ENCODE measurements at places on chromosomes 1 and 21. TPM values are rescaled to one million over a fixed set of nuclear protein-coding genes. Genes with fewer than 3 reads are reported as not detected.

The DNAJB4 gene
- total RNA-seq, result 87.0 TPM

The SEMA6C gene
- 33.5 TPM for total RNA-seq

The MSH4 gene
- 1.6 TPM for total RNA-seq

The FBLIM1 gene
- 29.0 TPM for total RNA-seq

The CHML gene
- 12.0 TPM for total RNA-seq

The ATP6V1G3 gene
- total RNA-seq, result not detected

The MTARC1 gene
- total RNA-seq, result 28.6 TPM

The PROX1 gene
- total RNA-seq, result 2.8 TPM

The RABGAP1L gene
- total RNA-seq, result 59.6 TPM

The HLX gene
- total RNA-seq, result 28.8 TPM

The SDC3 gene
- 84.9 TPM for total RNA-seq

The ADAMTS1 gene
- total RNA-seq, result 128 TPM

The ZC3H11A gene
- 84.7 TPM for total RNA-seq

The VHLL gene
- not detected for total RNA-seq

The EIF4G3 gene
- 67.7 TPM for total RNA-seq

The DOCK7 gene
- total RNA-seq, result 101 TPM

The EDARADD gene
- total RNA-seq, result 2.2 TPM

The PAX7 gene
- not detected for total RNA-seq

The DRAM2 gene
- 34.9 TPM for total RNA-seq

The IKBKE gene
- total RNA-seq, result 4.1 TPM

The FMO1 gene
- 10.2 TPM for total RNA-seq

The SLC45A3 gene
- 1.3 TPM for total RNA-seq

The GATAD2B gene
- total RNA-seq, result 59.6 TPM

The BRDT gene
- not detected for total RNA-seq

The ARHGAP29 gene
- 67.2 TPM for total RNA-seq

The ICOSLG gene
- total RNA-seq, result 5.3 TPM

The CNIH4 gene
- 51.3 TPM for total RNA-seq

The S100A10 gene
- total RNA-seq, result 550 TPM

The FAM72D gene
- 0.40 TPM for total RNA-seq

The PLA2G2F gene
- total RNA-seq, result not detected

The MAP3K7CL gene
- total RNA-seq, result 5.7 TPM

The KRTAP21-2 gene
- total RNA-seq, result not detected

The RNU1-2 gene
- 13,769 TPM for total RNA-seq

The SLC1A7 gene
- 0.89 TPM for total RNA-seq

The VASH2 gene
- 0.94 TPM for total RNA-seq

The CDA gene
- 4.3 TPM for total RNA-seq

The FAAH gene
- 34.4 TPM for total RNA-seq

Measured in sciatic nerve (tissue), 2 donors.